Endothelial cell of umbilical vein (primary cell): ENCODE measurements at places on chromosomes 12 and 14. TPM values are rescaled to one million over a fixed set of nuclear protein-coding genes. Genes with fewer than 3 reads are reported as not detected.

DNA sequence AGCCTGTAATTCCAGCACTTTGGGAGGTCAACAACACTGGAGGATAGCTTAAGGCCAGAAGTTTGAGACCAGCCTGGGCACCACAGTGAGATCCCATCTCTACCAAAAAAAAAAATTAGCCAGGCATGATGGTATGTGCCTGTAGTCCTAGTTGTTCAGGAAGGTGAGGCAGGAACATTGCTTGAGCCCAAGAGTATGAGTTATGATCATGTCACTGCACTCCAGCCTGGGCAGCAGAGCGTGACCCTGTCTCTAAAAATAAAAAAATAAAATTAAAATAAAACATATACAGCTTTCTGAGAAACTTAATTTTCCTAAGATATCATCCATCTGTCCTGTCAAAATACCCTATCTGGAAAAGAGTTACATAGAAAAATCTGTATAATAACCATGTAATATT lies 38.9 kb downstream of the EML5 start:
- DNase-seq: no peak

DNA sequence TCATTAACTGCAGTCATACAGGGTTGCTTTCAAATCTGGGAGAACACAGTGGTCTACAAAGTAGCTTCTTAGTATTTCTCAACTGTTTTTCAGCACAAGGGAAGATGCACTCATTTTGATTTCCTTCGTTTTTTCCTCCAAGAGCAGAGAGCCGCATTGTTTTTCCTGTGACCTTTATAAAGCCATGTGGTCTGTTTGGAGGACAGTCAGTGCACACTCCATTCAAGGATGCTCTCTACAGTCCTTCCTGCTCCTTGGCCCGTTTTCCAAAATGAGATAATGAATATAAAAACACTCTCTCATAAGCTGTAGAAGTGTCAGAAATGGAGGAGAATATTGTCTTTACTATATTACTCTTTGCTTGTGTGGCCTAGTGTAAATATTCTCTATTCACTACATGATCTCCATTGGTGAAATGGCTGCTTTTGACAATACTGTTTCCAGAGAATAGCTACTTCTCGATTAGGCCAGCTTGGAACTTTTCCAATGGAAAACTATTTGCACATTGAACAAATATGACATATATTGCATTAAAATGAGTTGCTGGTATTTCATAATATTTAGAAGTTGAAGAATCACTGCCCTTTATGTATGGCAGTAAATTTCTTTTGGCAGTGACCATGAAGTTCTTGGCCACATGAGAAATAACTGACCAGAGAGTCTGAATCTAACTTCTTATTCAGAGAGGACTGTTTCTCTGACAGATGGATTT lies 393.1 kb upstream of the RGS6 start:
- DNase-seq: no peak

Gene AMN
- not detected in 2 replicates for total RNA-seq

Gene TMEM63C
- not detected in 2 replicates for total RNA-seq
